CD8-positive, alpha-beta memory T cell (primary cell): ENCODE measurements at places on chromosomes 5 and 9.

DNA sequence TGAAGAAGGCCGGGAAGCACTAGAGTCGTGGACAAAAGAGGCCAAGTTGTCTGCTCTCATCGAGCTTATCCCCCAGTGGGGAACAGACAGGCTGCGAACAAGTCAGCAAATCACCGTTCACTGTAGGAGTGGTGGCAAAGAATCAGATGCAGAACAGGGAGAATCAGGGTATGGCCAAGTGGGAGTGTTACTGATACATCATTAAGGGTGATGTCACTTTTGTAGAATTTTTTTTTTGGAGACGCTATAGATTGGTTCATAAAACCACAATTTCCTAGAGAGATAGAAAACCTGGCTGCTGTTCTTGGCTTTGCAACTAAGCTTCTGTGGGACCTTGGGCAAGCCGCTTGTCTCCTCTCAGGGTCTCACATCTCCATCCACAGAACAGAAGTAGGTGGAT is 21.3 kb downstream of the SPRY4 start:
- no peak for DNase-seq

- no peak for DNase-seq
Measured at GRCh38 chr5:103487218-103487617, 75.4 kb downstream of the NUDT12 start.

GRCh38 chr5:103280967-103281366 is 22.4 kb downstream of the MACIR start:
- no peak for DNase-seq

DNA sequence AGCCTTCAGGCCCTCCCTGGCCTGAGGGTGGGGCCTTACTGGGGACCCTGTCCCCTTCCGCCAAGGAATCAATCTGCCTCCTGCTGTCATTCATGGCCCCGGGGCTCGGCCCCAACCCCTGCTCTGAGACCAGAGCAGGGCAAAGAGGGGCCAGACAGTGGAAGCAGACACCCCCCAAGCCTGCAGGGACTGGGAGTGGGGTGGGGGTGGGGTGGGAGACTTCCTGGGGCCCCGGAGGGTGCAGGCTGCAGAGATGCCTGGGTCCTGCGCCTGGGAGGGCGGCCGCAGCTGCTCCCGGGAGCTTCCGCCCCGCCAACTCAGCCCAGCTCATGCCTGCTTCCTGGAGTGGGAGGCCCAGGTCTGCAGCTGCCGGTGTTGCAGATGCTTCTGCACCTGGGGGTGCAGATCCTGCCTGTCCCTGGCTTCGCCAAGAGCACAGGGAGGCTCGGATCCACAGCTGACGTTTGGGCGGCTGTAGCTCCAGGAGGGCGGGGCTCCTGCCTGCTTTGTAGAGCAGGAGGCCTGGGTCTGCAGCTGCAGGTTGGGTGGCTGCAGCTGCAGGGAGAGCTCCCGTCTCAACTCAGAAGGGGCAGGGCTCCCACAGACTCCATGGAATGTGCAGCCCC is 6.2 kb downstream of the KIF4B start:
- no peak for DNase-seq

DNA sequence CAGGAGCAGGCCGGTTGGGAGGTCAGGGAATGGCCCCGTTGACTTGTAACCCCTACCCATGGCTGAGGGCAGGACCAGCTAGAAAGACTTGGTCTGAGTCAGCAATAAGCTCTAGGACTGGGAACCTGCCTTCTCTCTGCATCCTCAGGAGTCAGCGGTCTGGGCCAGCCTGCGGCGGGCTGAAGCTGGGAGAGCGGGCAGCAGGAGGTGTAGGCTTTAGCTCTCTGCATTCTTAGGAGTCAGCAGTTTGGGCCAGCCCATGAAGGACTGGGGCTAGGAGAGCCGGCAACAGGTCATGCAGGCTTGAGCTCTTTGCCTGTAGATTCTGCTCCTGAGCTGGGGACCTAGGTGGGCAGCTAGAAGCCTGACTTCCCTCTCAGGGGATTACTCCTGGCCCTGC is 6.4 kb upstream of the SMIM32 start:
- no peak for DNase-seq

GRCh38 chr5:175728316-175728715 is 70.4 kb downstream of the HRH2 start:
- no peak for DNase-seq

DNA sequence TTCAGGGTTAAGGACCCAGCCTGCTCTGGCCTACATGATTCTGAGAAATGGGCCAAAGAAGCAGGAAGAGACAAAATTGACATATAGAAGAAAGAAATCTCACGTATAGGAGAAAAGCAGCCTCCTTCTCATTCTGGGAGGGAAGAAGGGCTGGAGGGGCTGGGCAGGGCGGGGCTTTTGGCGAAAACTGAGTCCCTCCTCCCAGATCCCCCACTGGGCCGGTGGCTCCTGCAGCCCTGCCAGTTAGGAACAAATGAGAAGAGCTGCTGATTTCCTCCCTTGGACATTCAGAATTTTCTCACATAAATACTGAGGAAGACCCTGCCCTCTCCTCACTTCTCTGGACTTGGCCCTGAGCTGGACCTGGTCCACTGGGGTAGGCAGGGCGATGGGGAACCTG is at the start of gene WNT8A:
Gene WNT8A (plus strand): TSS at position 332 of the 400 bp plus-strand sequence. CDS start 95 bp downstream, outside the sequence.
- DNase-seq: no peak

DNA sequence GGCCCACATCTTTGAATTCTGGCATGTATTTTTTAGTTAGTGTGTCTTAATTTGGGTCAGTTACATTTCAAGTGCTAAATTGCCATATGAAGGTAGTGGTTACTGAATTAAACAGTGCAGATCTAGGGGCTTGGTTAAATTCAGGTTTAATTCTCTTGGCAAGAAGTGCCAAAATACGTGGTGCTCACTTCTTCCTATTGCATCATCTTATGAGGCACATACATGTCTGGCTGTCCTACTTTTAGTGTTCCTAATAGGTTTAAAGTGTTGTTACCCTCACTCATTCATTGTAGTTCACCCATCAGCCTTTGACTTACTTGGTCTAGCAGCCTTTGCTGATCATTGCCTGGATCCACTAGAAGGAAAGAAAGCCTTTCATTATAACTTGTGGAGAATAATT is 59.5 kb downstream of the RPS6 start:
- DNase-seq: no peak

DNA sequence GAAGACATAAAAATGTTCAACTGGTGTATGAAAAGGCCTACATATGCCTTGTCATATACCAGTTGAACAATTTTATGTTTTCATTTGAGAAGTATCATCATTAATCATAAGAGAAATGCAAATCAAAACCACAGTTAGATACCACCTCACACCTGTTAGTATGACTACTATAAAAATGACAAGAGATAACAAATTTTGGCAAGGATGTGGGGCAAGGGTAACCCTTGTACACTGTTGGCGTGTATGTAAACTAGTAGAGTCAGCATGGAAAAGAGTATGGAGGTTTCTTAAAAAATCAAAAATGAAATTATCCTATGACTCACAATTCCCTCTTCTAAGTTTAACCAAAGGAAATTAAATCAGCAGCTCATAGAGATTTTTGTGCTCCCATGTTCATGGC is 250.4 kb upstream of the ST8SIA4 start:
- no peak for DNase-seq

DNA sequence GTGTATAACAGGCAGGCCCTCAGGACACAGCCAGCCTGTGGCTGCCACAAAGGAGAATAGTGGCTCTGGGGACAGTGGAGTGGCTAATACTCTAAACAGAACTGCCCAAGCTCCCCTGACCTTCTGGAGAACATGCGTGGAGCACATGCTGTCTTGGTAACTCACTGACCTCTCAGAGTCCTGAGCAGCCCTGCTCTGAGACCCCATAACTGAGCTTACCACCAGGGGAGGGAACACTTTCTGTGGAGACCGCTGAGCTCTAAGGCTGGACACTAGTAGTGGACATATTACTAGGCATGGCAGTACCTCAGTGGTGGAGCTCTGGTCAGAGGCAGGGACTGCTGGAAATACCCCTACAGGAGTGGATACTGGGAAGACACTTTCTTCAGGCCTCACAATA is 60.2 kb upstream of the SPTLC1 start:
- no peak for DNase-seq

GRCh38 chr5:16128944-16129343 is 50.6 kb downstream of the MARCHF11 start:
- no peak for DNase-seq
